ENCODE measurements at places on chromosomes 2 and 18.

DNA sequence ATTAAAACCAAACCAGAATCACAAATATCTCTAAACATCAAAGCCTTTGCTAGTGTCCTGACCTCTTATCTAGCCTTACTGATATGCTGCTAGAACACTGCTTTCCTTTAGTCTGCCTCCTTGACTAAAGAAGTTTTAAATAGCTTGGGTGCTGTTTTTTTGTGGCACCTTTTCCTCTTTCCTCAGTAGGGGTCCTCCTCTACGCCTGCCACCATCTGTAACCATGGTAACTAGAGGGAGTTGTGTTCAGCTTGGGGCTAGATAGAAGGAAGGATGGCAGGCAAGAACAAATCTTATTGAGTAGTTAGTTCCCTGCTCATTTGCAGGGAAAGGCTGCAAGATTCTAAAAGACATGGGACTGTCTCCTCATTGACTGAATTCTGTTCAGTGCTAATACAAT, 86.0 kb downstream of the TAF4B start:
- no peak for DNase-seq

GRCh38 chr2:215418064-215418963, 17.6 kb downstream of the FN1 start:
- no peak for DNase-seq

- peak; percentile 85 for DNase-seq
These were observed 6.0 kb upstream of the INPP5D start for GRCh38 chr2:233053928-233054784.

GRCh38 chr2:213834331-213834730, 550.1 kb downstream of the SPAG16 start:
- no peak for DNase-seq

DNA sequence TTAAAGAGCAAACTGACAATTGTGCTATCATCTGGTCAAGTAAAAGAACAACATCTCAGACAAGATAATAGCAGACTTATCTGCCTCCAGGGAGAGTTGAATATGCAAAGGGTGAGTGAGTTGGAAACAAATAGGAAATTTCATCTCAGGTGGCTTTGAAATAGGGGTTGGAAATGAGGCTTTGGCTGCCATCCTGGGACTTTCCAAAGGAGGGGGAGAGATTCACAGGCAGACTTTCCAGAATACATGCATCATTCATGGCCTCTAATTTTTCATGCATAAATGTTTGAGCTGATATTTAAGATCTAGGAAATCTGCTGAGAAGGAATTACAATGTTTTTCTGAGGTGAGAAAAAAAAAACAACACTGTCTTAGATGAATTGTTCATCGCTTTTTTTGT, 300.5 kb downstream of the ALK start:
- DNase-seq, result no peak

DNA sequence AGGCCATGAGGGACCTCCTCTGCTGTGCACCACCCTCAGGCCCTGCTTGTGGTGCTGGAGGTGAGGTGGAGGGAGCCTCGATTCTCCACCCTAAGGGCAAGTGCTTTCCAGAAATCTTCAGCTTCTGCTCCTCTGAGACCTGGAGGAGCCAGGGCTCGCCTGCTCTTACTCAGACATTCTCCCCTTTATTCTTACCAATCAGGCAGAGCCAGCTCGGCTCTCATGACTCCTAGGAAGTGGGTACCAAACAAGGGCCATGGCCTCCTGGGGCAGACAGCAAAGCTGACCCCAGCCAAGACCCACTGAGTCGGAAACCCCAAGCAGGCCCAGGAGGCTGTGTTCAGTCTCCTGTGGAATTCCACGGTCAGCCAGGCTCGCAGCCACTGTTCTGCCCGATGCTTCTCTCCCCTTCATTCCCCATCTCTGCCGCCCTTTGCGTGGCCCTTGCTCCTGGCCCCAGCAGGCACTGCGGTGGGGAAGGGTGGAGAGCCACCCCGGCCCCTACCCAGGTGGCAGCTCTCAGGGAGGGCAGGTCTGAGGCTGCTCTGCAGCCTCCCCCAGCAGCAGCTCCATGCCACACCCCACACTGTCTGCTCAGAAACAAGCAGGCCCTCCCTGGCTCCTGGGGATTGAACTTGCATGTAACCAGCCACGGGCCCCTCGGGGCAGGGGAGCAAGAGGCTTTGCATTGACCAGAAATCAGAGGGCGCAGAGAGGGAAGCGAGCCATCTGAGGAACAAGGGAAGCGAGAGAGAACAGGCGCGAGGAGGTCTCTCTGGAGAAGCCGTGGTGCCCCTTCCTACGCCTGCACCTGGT, 24.0 kb downstream of the HS1BP3 start:
- no peak for DNase-seq

DNA sequence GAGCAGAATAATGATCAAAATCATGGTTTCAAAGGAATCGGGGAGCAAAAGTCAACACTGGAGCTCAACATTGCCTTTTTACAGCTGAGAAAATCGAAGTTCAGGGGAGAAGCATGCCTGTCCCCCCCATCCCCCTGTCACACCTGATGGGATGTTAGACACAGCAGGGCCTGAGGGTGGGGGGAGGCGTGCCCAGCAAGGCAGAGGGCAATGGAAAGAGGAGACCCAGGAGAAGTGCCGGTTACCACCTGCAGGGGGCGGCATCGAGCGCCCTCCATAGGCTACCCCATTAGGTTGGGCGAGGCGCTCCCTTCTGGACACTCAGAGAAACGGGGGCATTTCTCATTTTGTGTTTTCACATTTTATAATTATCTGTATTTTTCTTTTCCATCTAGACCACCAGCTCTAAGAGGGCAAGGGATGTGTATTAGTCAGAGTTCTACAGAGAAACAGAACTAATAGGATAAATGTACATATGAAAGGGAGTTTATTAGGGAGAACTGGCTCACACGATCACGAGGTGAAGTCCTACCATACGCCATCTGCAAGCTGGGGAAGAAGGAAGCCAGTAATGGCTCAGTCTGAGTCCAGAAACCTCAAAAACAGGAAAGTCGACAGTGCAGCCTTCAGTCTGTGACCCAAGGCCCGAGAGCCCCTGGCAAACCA, 271.3 kb downstream of the LRATD1 start:
- peak; percentile 28 for DNase-seq

DNA sequence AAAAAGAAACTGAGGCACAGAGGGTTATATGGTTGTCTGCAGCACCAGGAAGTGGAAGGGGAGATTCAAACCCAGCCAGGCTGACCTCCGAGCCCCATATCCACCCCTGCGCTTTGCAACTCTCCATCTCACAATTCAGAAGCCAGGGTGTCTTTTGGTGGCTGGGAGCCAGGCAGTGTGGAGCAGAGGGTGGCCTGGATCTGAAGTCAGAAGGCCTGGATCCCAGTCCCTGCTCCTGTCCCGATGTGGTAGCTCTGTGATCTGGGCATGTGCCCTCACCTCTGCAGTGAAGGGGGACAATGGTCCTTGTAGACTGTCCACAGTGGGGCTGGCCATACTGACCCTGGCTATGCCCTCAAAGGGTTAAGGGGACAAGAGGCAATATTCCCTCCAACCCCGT, 57.0 kb downstream of the CIB4 start:
- DNase-seq, result no peak

GRCh38 chr18:35042389-35043071, 1.3 kb downstream of the MAPRE2 start:
- peak; percentile 21 for DNase-seq

DNA sequence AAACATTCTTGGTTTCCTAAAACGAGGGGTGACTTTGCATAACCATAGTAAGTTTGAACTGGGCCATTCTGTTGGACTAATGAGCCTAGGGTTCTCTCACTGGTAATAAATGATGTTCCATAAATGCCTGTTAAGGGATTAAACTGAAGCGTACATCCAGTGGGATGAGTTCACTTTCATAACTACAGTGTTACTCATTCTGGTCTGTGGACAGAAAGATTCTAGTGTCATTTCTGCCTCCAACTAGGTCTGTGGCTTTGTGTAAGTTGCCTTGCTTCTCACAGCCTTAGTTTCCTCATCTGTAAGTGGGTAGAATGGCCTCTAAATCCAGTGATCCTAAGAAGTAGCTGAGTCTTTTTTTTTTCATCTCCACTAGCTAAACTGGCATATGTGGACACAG, 1860.6 kb upstream of the PIK3C3 start:
- DNase-seq, result no peak

DNA sequence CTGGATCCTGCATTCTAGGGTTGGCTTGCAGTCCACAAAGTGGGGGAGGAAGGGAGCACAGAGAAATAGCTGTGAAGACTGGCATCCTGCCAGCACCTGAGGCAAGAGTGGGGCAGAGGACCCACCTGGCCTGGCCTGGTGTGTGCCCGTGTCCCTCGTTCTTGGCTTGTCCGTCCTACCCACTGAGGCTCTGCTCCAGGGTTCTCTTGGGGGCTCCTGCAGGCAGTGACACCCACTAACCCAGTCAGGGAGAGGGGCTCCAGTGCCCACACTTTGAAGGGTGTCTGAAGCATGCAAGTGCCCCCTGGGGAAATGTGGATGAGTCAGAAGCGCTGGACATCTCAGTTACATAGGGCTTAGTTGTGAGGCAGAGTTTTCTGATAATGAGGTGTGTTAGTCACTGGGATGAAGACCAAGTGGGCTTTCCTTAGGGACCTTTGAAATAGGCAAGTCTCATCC, 79.4 kb downstream of the SLC4A3 start:
- DNase-seq, result no peak

- no peak for DNase-seq
These were observed 17.7 kb downstream of the ST6GAL2 start for GRCh38 chr2:106868275-106868674.

DNA sequence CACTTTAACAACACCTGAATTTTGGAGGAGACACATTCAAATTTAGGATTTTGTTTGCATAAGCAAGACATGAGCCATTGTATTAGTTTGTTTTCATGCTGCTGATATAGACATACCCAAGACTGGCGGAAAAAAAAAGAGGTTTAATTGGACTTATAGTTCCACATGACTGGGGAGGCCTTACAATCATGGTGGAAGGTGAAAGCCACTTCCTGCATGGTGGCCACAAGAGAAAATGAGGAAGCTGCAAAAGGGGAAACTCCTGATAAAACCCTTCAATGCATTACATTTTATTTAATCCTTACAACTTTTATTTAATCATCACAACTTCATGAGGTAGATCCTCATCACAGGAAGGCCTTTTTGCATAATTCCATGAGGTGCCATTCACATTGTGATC, 242.0 kb upstream of the STON1 start:
- DNase-seq, result no peak

DNA sequence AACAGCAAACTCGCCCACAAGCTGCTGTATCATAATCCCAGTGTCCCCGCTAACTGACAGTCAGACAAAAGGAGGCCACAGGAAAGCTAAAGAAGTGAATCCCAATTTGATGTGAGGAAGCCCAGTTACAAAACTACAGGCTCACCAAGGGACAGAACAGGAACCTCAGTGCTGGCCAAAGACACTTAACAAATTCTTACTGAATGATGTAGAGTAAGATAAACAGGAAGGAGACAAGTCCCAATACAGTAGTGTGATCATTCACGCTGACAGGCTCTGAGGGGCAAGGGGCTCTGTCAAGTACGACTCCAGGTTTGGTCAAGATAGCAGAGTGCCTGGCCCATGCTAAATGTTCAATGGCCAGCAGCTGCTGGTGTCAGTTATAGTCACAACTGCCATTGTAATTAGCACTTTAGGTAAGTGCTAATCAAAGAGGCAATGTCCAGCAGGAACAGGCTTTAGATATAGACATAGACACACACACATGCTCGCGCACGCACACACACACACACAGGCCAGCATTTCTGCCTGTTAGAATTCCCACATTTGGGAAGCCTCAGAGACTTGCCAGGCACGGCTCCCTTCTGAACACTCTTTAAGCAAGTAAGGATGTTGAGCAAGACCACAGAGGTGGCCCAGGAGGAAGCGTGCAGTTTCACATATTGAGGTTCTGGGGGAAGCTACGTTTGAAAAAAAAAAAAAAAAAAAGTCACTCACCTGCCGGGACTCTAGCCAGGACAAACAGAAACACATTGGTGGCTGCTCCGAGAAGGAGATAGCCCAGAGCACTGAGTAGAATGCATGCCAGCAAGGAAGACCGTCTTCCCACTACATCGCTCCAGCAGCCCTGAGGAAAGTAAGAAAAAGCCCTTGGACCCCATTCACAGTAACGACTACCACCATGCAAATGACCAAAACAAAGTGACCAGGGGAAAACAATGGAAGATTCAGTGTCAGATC, 35.4 kb upstream of the TMEM182 start:
- DNase-seq, result no peak

DNA sequence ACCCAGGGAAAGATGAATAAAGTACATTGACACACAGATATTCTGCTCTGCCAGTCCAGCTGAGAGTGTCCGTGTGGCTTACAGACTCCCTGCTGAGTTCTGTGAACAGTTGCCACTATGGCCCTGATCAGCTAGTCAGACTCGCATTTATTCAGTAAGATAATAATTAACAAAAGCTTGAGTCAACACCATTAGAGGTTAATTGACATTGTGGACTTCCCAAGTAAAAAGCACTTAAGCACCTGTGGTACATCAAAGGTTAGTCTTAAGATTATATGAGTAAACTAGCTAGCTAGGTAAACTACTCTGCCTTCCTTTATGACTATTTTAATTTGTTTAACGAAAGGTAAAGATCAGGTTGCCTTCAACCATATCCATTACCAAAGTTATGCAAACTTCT, 33.7 kb downstream of the ANKRD30B start:
- DNase-seq, result no peak

GRCh38 chr2:231785822-231786176, 446 bp upstream of the COPS7B start:
- DNase-seq, result no peak

GRCh38 chr2:10161961-10162441, 39.5 kb downstream of the RRM2 start:
- no peak for DNase-seq

DNA sequence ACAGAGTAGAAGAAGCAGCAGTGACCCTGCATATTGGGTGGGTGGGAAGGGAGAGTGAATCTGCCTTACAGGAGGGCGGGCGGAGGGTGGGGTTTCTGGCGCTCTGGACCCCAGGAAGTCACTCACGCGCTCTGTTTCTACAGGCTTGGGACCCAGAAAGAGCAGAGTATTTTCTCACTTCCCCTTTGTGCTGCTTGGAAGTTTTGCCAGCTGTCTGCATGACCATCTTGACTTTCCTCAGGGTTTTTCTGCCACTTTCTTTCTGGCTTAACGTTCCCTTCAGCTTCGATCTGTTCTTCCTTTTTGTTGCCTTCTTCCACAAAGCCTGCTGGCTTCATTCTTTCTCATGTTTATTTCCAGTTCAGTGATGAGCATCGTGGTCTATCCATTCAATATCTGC, 383.1 kb downstream of the GALR1 start:
- no peak for DNase-seq

- no peak for DNase-seq
These were observed 261.1 kb upstream of the RAB12 start for GRCh38 chr18:8348051-8348720.

- no peak for DNase-seq
These were observed 128.7 kb upstream of the L3MBTL4 start for GRCh38 chr18:6543330-6543908.

GRCh38 chr18:37659906-37660305, 94.3 kb upstream of the CELF4 start:
- DNase-seq, result no peak

DNA sequence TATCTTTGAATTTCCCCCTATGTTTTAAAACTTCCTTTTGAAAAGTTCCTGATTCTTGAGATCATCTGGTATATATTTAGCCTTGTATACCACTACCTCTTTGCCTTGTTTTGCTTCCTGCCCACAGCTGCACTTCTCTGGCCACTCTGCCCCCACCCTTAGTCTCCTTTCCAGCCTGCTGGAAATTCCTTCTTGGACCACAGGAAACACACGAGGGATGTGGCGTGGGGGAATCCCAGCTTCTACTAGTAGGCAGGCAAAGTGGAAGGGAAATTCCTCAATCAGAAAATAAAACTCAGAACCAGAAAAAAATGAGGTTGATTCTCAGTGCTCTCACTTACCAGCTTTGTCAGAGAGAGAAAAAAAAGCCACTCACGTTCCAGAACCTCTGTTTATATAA, 13.4 kb downstream of the IL18RAP start:
- DNase-seq, result no peak
